ENCODE measurements at places on chromosomes 7 and 10. TPM values are rescaled to one million over a fixed set of nuclear protein-coding genes. Genes with fewer than 3 reads are reported as not detected.

GRCh38 chr10:24494236-24494635 is 229.5 kb downstream of the ARHGAP21 start:
- DNase-seq: no peak

The NDUFB2 gene
- 306 TPM for total RNA-seq

- no peak for DNase-seq
These were observed 9.4 kb upstream of the ZC3HAV1 start for GRCh38 chr7:139118805-139119485.

The CHN2 gene
- 3.5 TPM for total RNA-seq

GRCh38 chr7:112206991-112207592 is 597 bp downstream of the ZNF277 start:
- peak; percentile 47 for DNase-seq

The TSPAN12 gene
- 29.7 TPM for total RNA-seq

DNA sequence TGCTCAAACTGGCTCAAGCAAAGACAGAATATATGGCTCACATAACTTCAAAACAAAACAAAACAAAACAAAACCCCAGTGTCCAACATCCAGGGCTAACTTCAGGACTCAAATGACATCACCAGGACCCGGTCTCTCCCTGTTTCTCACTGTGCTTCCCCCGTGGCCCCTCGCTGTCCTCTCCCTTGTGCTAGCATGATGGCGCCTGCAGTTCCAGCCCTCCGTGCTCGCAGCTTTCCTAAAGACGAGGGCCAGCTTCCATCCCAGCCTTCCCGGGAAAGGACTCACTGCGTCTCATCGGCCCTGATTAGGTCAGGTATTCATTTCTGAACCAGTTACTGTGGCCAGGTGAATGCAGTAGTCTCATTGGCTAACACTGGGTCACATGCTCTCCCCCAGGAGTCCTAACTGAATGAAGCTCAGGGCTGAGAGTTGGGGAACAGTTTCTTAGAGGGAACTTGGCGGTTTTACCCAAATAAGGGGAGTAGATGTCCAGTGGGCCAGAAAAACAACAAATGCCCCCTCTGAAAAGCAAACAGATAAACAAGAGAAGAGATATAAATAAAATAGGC is 33.0 kb upstream of the CTBP2 start:
- DNase-seq: no peak

The FKBP6 gene
- total RNA-seq: not detected

- DNase-seq: no peak
These were observed 228.0 kb downstream of the TWIST1 start for GRCh38 chr7:18889436-18889835.

- no peak for DNase-seq
These were observed 72.1 kb upstream of the EGFR start for GRCh38 chr7:54946764-54947163.

- no peak for DNase-seq
These were observed 130.6 kb downstream of the SPAG6 start for GRCh38 chr10:22475651-22476600.

DNA sequence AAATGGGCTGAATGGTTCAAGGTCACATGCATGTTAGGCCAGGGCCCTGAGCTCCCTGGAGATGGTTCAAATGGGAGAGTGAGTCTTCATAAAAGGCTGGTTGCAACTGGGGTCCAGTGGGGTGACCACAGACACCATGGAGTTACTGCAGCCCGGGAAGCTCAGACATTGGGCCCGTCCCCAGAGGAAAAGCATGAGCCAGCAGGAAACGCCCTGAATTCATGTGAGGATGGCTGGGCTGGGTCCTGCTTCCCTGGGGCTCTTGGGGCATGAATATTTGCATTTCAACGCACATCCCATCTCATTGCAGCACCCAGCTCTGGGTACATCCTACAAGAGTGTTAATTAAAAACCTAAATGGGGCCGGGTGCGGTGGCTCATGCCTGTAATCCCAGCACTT is 549.0 kb downstream of the TCERG1L start:
- no peak for DNase-seq

GRCh38 chr7:135980665-135981180 is 3.6 kb upstream of the MTPN start:
- peak; percentile 70 for DNase-seq

DNA sequence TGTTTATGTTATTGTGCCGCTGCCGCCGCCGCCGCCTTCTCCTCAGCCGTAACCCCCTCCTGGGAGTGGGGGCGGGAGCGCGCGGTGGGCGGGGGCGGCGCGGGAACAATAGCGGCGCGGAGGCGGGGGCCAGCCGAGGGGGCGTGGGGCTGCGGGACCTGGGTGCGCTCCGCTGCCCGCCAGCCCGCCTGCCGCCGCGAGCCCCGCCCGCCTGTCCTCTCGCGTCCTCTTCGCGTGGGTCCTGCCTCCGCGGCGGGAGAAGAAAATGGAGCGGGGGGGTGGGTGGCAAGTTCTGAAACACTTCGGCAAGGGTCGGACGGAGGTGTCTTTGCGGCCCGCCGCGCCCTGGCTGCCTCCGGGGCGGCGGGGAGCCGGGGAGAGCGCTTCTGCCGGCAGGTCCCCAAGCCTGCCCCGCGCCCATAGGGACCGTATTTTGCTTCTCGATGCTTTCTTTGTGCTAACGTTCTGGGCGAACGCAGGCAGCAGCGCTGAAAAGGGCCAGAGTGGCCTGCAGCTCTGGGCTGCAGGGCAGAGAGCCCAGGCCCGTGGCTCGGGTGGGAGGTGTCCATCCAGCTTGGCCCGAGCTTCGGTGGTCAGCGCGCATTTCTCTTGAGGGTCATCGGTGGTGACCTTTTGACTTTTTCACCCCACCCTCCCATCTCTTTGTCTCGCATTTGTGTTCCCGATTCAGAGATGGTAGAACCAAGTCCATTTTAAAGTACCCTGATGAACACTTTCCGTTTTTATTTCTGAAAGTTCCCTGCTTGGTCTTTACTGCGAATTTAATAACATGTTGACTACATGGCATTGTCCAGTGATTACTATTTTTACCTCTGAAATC is 613 bp downstream of the MAPK8 start:
- DNase-seq: no peak

DNA sequence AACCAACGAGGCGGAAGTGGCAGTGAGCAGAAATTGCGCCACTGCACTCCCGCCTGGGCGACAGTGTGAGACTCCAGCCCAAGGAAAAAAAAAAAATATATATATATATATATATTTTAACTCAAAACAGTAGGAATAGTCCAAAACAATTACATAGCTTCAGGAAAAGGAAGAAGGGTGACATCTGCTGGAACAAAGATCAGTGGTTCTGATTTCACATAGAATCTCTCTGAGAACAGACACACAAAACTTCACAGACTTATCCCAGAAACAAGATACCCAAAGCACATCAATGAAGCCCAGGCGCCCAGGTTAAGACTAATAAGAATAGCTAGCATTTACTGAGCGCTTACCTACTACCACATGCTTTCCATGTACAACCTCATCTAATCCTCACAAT is 45.0 kb downstream of the DNMBP start:
- DNase-seq: peak; percentile 55

The SCART1 gene
- 0.35 TPM for total RNA-seq

- no peak for DNase-seq
These were observed 21.9 kb downstream of the GRID1 start for GRCh38 chr10:86344714-86345161.

GRCh38 chr10:1873661-1874315 is 136.5 kb upstream of the ADARB2 start:
- no peak for DNase-seq

DNA sequence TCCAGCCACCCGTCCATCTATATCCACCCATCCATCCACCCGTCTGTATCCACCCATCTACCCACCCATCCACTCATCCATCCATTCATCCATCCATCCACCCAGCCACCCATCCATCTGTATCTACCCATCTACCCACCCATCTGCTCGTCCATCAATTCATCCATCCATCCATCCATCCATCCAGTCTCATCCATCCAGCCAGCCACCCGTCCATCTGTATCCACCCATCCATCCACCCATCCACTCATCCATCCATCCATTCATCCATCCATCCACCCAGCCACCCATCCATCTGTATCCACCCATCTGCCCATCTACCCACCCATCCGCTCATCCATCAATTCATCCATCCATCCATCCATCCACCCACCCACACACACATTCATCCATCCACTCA is 73.2 kb downstream of the UNCX start:
- DNase-seq: no peak

DNA sequence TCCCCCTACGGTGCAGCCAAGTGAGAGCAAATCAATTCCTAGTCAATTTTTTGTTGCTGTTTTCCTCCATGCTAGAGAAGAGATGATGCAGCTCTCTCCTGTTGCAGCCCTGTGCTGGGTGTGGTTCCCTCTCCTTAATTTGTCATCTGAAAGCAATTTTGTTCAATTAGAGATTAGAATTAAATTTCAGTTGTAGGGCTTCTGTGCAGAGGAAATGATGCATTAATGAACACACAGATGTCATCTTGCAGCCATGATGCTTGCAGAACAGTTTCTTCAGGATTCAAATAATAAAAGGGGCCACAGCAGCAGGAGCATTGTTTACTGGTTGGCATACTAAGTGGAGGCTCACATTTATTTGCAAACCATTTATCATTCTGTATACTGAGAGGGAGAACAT is 266.0 kb downstream of the AUTS2 start:
- no peak for DNase-seq

The NKX1-2 gene
- total RNA-seq: not detected

DNA sequence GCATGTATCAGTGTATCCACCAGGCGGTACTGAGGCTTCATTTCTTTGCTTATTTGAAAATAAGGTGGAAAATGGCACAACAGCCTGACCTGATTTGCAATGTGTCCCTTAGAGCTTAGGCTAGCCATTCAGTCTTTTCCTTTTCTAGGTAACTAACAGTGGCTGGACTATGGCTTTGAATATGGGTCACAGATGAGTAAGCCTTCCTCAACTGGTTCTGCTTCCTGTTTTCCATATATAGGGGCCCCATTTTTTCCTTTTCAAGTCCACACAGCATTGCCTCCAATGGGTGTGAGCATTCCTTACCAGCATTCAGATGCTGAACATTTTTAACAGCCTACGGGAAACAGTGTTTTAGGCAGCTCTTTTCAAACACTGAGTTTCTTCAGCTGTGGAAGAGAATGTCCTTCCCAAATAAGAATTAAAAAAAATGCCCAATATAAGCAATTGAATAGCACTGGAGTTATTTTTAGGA is 3.9 kb upstream of the ITGB1 start:
- DNase-seq: peak; percentile 87

Measured in renal cortical epithelial cell (primary cell).